ENCODE measurements at places on chromosomes 12 and 14.
A peak's percentile ranks its signal among the peaks of the same experiment; 100 is the strongest.

- DNase-seq = no peak
Measured at GRCh38 chr12:59036973-59037762, 116.9 kb upstream of the LRIG3 start.

- no peak for DNase-seq
Measured at GRCh38 chr14:92693998-92694795, 54.2 kb downstream of the LGMN start.

DNA sequence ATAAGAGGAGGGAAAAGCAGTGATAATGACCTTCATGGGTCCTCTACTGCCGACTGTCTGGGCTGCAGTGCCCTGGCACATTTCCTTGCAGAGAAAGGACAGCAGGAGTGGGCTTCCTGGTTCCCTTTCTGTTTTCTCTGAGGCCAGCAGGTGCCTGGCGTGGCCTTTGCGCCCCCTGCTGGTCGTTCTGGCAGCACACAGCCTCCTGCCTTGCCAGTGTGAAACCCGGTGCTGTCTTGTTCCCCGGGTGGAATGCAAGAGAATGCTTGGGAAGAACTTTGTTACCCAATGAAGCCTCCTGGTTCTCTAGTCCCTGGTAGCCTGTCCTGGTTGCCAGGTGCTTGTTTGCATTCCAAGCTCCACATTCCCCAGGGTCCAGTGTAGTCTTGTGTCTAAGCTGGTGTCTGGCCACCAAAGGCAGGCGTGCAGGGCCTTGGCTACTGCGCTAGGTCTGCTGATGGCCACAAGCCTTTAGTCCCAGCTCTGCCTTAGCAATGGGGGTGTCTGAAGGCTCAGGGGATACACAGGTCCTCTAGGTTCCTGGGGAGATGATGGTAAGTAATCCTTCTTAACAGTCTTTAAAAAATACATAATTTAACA, 1392.4 kb upstream of the TMEM132C start:
- peak; percentile 73 for DNase-seq

GRCh38 chr12:45273717-45274271, 57.9 kb downstream of the ANO6 start:
- DNase-seq = no peak

GRCh38 chr12:63018273-63018672, 83.3 kb upstream of the PPM1H start:
- DNase-seq = no peak

DNA sequence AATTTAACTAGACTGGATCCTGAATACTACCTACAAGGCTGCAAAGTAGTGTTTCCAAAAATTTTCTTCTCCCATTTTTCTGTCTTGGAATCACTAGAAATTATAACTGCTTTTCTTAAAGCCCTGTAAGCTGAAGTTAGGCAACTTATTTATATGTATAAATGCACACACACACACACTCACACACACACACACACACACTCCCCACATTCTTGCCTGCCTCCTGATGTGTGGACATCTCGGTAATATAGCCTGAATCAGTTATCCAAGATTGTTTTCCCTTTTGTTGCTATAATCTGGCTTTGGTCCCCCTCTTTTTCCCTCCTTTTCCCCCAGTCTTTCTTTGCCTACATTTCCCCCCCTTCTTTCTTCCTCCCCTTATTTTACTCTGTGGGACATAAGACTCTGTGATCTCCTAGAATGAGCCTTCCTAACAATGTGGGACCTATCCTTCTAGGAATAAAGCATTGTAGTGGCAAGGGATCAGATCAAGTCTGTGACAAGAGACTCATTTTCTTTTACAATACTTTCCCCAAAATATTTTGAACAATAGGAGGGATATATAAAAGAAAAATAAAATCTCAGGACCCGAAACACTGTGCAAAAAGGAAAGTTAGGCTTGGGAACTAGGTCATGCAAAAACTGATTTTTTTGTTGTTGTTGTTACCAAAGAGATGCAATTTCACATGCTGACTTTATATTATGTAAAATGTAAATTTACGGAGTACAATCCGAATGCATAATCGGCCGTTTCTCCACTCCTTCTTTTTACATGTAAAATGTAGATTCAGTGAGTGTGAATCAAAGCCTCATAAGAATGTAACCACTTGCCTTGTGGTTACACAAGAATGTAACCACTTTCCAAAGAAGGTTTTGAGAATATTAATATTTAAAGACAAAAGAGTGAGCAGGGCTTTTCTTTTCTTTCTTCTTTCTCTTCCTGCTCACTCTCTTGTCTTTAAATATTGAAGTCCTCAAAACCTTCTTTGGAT, 26.3 kb upstream of the CD69 start:
- no peak for DNase-seq

DNA sequence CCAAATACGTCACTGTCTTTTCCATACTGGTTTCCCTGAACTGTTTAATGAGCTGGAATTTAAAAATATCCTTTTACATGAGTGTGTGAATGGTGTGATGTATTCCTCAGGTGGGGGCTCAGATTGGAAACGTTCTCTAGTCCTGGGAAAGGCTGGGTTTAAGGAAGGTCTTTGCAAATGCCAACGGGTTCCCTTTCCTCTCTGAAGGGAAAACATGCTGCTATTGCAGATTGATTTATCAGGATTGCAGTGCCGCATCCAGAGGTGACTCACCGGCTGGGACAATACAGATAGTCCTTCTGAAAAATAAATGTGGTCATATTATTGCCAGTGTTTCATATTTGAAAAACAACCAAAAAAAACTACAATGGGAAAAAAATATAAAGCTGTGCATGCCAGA, 193.1 kb upstream of the FLRT2 start:
- no peak for DNase-seq

GRCh38 chr12:32285489-32285888, 113.9 kb upstream of the FGD4 start:
- no peak for DNase-seq

DNA sequence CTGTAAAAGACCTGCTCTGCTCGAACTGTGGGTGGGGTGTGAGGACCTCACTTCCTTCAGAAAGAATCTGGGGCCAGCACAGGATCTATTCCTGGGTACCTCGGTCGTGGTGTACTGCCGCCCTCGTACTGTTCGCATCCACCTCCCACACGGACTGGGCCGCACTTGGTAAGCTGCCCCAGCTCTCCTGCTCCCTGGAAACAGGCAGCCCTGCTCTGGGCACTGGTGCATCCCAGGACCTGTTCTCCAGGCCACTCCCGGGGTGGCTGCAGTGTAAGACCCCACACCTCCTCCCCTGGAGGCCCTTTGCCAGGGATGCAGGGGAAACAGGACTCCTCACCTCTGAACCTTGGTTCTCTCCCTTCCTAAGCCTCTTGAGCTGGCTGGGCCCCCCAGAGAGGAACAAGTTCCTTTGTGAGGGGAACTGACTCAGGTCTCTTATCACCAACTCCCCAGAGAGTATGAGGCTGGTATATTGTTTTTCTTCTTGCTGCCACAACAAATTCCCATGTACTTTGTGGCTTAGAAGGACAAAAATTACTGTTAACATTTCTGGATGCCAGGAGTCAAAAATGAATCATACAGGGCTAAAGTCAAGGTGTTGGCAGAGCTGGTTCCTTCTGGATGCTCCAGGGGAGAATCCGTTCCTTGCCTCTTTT, 276.5 kb downstream of the NUAK1 start:
- no peak for DNase-seq

- DNase-seq = no peak
Measured at GRCh38 chr12:48985475-48985897, 7.4 kb downstream of the WNT1 start.

GRCh38 chr14:51979088-51979709, 10.1 kb upstream of the RTRAF start:
- peak; percentile 56 for DNase-seq

DNA sequence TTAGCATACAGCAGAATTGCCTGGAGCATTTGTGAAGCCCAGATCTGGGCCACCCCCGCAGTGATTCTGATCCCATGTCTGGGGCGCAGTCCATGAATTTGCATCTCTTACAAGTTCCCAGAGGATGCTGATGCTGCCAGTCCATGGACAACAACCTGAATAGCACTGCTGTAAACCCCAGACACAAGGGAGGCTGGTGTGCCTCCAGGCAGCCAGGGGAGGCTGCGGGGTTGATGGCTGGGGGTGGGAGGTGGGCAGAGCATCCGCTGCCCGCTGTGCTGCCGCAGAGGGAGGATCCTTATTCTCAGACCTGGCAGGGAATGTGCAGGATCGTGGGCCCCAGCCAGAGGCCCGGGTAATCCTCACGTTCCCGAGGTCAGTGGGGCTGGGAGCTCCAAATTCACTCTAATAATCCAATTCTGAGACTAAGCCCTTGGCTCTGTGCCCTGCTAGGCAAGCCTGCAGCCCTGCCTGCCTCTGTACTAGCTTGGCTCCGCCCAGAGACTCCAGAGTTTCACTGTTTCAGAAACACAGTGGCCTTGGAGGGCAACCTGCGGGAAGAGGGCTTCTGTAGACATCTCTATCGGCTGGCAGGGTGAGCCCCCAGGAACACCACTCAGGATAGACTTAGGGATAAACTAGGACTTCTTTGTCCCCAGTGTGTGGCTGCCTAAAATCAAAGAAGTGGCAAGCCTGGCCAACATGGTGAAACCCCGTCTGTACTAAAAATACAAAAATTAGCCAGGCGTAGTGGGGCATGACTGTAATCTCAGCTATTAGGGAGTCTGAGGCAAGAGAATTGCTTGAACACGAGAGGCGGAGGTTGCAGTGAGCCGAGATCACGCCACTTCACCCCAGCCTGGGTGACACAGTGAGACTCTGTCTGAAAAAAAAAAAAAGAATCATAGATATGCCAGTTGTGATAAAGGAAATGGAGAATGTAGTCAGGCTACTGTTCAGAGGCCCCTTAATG, 17.8 kb upstream of the MLEC start:
- DNase-seq = no peak

GRCh38 chr14:62670526-62670925, 374.7 kb downstream of the KCNH5 start:
- no peak for DNase-seq

- no peak for DNase-seq
Measured at GRCh38 chr12:115232455-115233156, 548.6 kb upstream of the TBX3 start.

DNA sequence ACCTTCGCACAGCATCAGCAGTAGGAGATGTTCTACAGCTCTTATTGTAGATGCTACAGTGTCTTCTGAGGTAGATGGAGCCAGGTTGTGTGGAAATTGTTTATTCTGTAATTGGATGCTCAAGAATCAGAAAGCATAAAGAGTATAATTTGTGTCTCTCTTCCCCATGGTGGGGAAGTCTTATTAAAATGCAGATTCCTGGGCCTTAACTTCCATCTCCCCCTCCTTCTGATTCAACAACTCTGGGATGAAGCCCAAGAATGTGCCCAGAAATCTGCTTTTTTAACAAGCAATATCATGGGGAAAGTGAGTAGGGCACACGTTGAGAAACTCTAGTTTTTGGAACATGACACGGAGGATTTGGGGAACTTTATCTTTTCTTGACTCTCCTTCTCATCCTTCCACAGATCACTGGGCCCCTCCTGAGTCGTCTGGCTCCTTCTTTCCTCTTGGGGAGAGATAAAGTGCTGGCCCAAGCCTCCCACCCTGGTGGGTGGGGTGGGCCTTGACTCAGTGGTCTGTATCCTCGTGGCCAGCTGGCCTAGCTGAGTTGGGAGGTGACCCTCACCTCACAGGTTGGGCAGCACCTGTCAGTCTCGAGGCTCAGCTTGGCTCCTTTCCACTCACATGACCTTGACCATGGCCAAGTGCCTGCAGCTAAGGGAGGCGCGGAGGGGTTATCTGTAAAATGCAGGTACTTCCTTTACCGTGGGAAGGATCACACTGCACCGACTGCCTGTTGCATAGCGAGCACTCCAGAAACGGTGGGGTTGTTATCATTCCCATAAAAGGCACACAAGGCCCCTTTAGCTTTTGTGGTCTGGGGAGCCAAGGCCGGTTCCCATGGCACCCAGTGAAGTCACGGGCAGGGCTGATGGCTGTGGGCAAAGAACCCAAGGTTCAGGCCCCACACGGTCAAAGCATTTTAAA, 141.9 kb downstream of the CHST11 start:
- DNase-seq = no peak

DNA sequence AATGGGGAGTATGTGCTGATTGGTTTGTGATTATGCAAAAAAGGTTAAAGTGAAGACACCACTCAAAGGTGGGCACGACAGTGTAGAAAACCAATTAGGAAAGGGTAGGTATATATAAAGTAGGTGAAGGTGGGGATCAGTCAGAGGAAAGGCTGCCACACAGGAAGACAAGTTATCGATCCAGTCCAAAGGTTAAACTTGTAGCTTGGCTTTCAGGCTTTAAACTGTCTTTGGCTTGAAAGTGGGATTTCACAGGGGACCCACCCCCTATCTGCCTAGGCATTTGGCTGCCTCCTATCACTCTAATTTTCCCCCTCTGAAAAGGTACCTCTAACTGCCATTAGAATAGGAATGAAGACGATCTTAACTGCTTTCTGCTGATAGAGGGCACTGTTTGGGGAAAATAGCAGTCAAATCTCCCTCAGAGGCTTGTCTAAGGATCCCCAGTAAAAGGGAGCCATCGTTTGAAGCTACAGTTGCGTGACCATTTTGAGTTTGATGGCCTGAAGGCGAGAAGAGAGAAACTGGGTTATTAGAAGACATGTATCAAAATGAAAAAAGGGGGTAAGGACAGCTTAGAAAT, 250.2 kb downstream of the GPHN start:
- DNase-seq = no peak

DNA sequence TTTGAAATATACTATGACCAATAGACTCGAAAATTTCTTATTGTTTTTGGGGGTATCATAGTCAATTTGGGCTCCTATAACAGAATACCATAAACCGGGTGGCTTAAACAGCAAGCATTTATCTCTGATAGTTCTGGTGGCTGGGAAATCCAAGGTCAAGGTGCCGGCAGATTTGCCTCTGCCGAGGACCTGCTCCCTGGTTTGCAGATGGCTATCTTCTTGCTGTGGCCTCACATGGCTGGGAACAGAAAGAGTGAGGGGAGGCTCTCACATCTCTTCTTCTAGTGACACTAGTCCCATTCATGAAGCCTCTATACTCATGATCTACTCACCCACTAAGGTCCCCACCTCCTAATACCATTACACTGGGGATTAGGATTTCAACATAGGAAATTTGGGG, 70.7 kb downstream of the BORCS5 start:
- DNase-seq = no peak

DNA sequence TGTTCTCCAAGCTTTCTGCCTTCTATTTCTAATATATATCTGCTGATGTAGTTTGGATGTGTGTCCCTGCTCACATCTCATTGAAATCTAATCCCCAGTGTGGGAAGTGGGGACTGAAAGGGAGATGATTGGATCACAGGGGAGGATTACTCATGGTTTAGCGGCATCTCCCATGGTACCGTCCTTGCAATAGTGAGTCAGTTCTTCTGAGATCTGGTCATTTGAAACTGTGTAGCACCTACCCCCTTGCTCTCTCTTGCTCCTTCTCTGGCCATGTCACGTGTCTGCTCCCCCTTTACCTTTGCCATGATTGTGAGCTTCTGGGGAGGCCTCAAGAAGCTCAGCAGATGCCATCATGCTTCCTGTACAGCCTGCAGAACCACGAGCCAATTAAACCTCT, 26.2 kb upstream of the ALX1 start:
- no peak for DNase-seq

GRCh38 chr14:58873228-58873953, 235.6 kb downstream of the DACT1 start:
- DNase-seq = no peak

DNA sequence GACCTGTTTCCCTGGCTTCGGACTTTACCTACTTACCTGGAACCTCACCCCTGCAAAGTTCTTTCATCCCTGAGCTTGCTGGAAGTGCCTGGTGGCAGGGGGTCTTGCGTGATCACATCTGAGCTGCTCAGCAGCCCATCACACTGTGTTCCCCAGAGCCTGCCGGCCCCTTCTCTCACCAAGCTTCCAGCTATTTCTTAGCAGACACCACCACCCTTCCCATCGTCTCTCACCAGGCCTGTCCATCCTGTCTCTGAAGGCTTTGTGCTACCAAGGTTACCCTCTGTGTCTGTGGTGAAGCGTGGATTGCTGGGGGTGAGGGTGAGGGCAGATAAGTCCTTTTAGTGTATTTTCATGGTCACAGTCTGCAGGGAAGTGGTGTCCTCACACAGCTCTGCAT, 78.8 kb upstream of the NRXN3 start:
- DNase-seq = no peak
